Liver (tissue), 10 donors: ENCODE measurements at places on chromosomes 1 and 21. TPM values are rescaled to one million over a fixed set of nuclear protein-coding genes. Genes with fewer than 3 reads are reported as not detected.

Gene CACNA1S
- polyA plus RNA-seq, result not detected

Gene KCNH1
- polyA plus RNA-seq, result not detected

GRCh38 chr1:48878191-48878940, 101.7 kb upstream of the BEND5 start:
- H3K36me3 ChIP-seq, result no peaks in the 10 kb centered on the region
- DNase-seq, result no peak
- no peaks in the 10 kb centered on the region for H3K4me1 ChIP-seq
- no peak overlapping the region for H3K4me3 ChIP-seq

GRCh38 chr1:18962121-18962721, 5.7 kb upstream of the IFFO2 start:
- H3K4me3 ChIP-seq, result no peak overlapping the region
- no peaks in the 10 kb centered on the region for H3K36me3 ChIP-seq
- H3K27ac ChIP-seq, result no peak overlapping the region

- no peaks in the 10 kb centered on the region for H3K27me3 ChIP-seq
- no peak overlapping the region for H3K4me3 ChIP-seq
- H3K4me1 ChIP-seq, result no peaks in the 10 kb centered on the region
- no peak overlapping the region for H3K27ac ChIP-seq
Observed at GRCh38 chr1:89812992-89813391, 7.8 kb upstream of the LRRC8D start.

DNA sequence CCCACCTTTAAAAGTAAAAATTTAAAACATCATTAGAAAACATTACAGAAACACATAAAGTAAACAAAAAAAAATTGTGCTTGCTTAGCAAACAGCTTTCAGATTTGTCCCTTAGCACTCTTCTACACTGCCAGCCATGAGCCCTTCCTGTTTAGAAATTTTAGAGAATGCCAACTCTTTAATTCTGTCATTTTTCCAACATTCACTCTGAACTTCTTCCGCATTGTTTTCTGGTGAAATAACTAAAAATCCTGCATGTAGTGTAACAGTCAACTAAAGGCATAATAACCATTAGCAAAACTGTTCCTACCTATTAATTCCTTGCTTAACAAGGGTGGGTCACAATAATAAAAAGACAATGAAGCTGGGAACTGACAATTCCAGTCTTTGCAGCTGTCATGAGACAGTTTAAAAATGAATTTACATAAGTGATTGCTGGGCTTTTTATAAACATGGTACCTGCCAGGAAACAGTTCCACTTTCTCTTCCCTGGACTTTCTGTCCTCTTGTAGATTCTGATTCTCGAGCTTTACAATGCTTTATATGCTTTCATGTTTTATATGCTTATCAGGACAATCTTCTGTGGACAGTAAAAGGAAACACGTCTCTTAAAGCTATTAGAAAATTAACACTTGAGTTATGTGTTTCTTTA, 19.0 kb downstream of the GNG12 start:
- no peaks in the 10 kb centered on the region for H3K36me3 ChIP-seq
- H3K4me3 ChIP-seq, result no peak overlapping the region
- no peaks in the 10 kb centered on the region for H3K27me3 ChIP-seq

GRCh38 chr1:220123889-220124288, 30.0 kb downstream of the IARS2 start:
- H3K36me3 ChIP-seq, result peaks cover 14% of the 10 kb centered on the region
- no peak for DNase-seq
- no peak overlapping the region for H3K27ac ChIP-seq
- H3K4me1 ChIP-seq, result no peaks in the 10 kb centered on the region
- H3K27me3 ChIP-seq, result no peaks in the 10 kb centered on the region
- H3K4me3 ChIP-seq, result no peak overlapping the region
